ENCODE measurements at places on chromosomes 11 and 22. TPM values are rescaled to one million over a fixed set of nuclear protein-coding genes. Genes with fewer than 3 reads are reported as not detected.

DNA sequence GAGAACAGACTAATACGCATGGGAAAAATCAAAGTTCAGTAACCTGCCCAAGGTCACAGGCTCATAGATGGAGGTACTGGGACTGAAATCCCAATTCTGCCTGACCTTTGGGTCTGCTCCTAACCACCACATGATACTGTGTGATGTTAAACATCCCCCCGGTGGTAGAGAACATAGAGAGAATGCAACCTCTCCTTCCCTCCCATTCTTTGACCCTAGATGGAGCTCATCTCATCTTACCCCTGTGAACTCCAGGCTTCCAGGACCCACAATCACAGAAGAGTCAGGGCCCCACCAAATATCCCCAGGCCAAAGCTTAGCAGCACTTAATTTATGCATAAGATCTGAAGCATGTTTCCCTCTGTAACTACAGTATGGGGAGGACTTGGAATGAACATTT is 198.5 kb downstream of the MYO18B start:
- no peak overlapping the region for H3K27ac ChIP-seq

DNA sequence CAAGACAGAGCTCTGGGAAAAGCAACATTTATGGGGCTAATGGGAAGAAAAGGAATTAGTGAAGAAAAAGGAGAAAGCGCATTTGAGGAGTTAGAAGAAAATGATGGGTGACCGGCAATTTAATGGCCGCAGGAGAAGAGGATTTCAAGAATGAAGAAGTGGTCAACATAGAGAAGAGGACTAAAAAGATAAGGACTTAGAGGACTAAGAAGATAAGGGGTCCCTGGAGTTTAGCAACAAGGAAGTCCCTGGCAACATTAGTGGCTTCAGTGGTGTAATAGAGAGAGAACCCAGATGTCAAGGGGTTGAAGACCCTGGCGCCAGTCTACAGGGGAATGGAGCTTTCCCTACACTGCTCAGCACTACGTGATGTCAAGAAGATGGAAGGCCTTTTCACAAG is 32.3 kb downstream of the WEE1 start:
- DNase-seq, result no peak
- no peak overlapping the region for H3K27ac ChIP-seq
- no peak overlapping the region for H3K4me3 ChIP-seq
- no peaks in the 10 kb centered on the region for H3K4me1 ChIP-seq
- H3K27me3 ChIP-seq, result no peaks in the 10 kb centered on the region
- no peaks in the 10 kb centered on the region for H3K36me3 ChIP-seq

The NCAM1 gene
- total RNA-seq, result 4.1 TPM

The NRGN gene
- 27.2 TPM for total RNA-seq

The PRG2 gene
- total RNA-seq, result 0.68 TPM

The JAML gene
- 29.3 TPM for total RNA-seq
